ENCODE measurements at places on chromosomes 7 and 10.
A peak's percentile ranks its signal among the peaks of the same experiment; 100 is the strongest.

DNA sequence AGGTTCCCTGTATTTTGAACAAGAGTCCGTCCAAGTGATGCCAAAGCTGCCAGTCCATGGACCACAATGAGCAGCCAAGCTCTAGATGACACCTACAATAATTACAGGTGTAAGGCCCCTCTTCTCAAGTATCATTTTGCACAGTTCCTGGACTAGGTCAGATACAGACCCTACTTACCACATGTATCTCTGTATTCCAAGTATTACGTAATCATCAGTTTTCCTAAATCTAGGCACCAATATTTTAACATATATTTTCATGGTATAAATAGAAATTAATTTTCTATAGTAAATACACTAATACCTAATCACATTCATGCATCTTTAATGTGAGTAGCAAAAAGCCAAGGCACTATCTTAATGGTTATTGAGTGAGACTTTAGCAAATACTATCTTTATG lies 157.0 kb upstream of the PRSS1 start:
- no peak for DNase-seq

- no peak for DNase-seq
Measured at GRCh38 chr7:87598234-87599009, 2.3 kb downstream of the ABCB1 start.

- DNase-seq, result no peak
Measured at GRCh38 chr7:133376514-133376913, 123.6 kb downstream of the EXOC4 start.

DNA sequence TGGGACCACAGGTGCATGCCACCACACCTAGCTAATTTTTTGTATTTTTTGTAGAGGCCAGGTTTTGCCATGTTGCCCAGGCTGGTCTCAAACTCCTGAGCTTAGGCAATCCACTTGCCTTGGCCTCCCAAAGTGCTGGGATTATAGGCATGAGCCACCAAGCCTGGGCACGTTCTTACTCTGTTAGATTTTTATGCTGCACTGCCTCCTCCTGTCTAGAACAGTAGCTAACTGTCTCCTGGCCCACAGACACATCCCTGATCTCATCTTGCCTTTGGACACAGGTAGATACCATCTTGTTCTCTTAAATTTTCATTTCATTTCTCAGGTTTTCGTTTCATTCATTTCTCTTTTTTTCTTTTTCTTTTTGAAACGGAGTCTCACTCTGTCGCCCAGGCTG lies 41.1 kb downstream of the BLVRA start:
- DNase-seq, result no peak

DNA sequence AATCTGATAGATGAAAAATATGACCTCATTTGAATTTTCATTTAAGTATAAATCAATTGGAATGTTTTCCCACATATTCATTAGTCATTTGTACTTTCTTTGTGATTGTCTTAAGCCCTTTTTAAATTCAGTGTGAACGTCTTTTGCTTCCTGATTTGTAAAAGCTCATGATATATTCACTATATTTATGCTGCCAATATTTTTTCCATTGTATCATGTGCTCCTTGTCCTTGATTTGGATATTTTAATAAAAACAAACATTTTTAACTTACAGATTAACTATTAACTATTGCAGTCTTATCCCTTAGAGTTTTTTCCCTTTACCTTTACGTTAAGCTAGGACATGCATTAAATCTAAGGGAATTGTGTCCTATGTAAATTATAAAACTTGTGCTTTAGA lies 157.7 kb downstream of the ADAM12 start:
- no peak for DNase-seq

- DNase-seq, result peak; percentile 29
Measured at GRCh38 chr7:94335586-94335985, 59.1 kb upstream of the COL1A2 start.

- peak; percentile 25 for DNase-seq
Measured at GRCh38 chr10:94439275-94439861, 37.0 kb downstream of the TBC1D12 start.

DNA sequence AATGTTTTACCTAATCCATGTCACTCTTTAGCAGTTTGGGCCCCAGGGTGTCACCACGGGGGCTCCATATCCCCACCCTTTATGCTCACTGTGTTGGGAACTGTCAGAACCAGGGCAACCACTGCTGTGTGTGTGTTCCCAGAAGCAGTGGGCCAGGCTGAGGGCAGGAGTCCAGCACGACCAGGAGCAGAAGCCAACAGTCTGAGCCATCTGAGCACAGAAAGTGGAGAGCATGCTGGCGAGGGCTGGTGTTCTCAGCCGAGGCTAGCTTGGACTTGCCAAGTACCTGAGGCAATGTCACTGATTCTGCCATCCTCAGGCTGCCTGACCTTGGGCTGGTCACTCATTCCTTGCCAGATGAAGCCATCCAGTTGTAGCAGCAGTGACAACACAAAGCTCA lies 285.0 kb downstream of the BMPER start:
- DNase-seq, result no peak

- DNase-seq, result no peak
Measured at GRCh38 chr10:37146443-37146842, 21.0 kb downstream of the ANKRD30A start.

DNA sequence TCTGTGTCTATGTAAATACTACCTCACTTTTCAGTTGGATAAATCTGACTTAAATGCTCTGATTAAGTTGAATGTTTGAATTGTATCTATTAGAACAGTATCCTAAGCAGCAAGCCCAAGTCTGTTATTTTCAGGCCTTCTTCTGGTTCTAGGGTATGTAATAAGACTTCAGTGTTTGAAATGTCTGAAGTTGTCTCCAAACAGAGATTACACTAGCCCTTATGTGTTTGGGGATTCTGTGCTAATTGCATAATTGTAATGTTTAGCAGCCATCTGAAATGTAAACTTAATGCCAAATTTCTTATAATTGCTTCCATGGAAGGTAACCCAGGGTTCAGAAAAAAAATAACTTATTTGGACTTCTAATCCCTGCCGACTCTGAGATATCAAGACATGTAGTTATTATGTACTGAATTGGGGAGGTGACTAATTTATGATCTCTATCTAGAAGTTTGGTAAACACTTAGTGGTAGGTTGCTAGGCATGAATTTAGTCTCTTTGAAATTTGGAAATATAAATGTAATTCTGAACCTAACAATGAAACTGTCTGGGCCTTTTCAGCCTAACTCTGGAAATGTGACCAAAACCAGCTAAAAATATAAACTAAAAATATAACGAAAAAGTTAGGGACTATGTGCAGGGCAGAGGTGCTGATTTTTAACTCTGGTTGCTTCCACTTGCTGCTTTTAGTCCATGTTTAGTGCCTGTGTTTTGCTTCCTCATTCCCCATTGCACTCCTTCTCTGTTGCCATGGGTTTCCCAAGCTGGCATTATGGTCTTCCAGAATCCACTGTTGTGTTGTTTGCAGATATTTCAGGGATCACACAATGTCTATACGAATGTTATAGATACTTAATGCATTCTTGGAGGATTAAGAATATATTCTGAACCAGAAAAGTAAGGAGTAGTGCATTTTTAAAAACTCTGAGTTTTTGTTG lies 54.8 kb downstream of the MCU start:
- peak; percentile 14 for DNase-seq

DNA sequence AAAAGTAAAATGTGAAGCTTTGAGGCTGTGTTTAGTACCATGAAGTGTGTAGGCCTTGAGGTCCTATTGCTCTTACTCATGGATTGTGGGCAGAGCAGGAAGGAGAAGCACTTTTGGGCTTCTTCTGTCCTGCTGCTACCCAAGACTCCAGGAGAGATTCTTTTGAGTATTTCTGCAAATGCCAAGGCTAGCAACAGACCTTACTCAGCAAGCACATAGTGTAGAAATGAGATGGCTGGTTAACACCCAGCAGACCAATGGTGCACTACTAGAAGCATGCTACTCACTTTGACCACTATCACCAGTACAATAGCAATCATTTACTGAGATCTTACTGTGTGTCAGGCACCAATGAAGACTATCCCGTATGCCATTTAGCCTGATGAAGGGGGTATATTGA lies 3.2 kb downstream of the PLPP4 start:
- DNase-seq, result no peak

- no peak for DNase-seq
Measured at GRCh38 chr7:43458330-43459018, 124.4 kb upstream of the STK17A start.

GRCh38 chr7:12410523-12410922 lies 6.9 kb upstream of the VWDE start:
- DNase-seq, result no peak

- DNase-seq, result no peak
Measured at GRCh38 chr10:71287456-71287855, 31.6 kb upstream of the SLC29A3 start.

GRCh38 chr10:28298951-28299350 lies 3.9 kb downstream of the MPP7 start:
- no peak for DNase-seq

DNA sequence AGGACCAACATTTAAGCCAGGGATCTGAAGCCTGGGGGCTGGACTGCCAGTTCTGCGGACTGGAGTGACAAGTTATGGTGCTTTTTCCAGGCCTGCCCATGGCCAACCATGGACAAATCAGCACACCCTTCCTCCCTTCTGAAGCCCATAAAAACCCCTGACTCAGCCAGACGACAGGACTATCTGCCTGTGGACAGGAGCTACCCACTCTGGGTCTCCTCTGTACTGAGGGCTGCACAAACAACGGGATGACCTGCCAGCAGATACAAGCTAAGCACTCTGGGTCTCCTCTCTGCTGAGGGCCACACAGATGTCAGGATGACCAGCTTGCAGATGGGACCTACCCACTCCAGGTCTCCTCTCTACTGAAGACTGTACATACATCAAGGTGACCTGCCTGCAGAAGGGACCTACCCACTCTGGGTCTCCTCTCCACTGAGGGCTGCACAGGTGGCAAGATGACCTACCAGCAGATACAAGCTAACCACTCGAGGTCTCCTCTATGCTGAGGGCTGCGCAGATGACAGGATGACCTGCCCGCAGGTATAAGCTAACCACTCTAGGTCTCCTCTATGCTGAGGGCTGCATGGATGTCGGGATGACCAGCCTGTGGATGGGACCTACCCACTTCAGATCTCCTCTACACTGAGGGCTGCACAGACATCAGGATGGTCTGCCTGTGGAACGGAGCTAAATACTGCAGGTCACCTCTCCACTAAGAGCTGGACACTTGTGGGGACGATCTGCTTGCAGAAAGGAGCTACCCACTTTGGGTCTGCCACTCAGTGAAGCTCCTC lies 110.1 kb upstream of the GPR22 start:
- no peak for DNase-seq

DNA sequence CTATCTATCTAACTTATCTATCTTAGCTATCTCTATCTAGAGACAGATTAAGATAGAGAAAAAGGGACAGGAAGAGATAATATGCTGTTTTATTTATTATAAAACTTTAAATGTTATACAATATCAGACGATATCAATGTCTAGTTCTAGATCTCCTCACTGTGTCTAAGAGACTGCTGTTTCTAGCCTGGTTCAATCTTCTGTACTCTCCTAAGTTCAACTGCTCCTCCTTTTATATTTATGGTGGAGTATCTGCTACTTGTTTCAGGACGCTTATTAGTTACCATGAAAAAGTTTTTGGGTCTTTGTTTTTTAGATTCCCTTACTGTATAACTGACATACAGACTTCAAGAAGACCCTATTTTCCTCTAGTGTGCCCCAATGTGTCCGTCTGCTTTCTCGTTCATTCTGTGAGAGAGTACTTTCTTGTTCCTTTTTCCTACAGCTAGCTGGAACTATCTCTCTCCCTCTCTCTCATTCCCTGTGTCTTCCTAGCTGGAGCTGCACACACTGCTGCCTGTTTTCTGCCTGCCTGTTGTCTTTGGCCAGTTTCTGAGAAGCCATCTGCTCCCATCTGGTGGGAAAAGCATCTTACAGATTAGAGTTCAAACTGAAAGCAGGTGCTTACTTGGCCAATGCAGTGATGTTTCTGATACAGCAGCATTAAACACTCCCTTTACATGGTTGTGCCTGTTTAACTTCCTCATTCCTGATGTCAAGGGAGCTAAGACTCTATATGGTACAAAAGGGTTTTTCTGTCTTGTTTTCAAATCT lies 49.4 kb upstream of the ARL4A start:
- DNase-seq, result no peak

DNA sequence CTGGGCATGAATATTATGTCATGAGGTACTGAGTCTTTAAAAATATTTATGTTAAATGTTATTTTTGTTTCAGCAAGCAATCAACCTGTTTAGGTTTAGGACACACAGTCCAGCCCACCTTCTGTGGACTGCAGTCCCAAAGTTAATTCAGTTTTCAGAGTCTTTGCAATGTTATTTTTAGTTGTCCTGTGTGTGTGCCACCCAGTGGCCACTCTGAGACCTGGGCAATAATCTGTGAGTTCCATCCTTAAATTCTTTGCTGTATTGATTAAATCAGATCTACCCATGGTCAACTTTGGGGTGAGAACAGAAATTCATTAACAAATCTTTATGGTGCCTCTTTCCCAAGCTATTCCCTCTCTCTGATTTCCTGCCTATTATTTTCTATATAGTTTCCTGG lies 415.1 kb downstream of the CCSER2 start:
- DNase-seq, result no peak

- peak; percentile 70 for DNase-seq
Measured at GRCh38 chr10:49115015-49115795, at the start of gene VSTM4. VSTM4 (minus strand) TSS chr10:49115522; CDS start chr10:49115485, 37 bp downstream.

GRCh38 chr7:4840079-4840501 lies 21.7 kb downstream of the PAPOLB start:
- no peak for DNase-seq

DNA sequence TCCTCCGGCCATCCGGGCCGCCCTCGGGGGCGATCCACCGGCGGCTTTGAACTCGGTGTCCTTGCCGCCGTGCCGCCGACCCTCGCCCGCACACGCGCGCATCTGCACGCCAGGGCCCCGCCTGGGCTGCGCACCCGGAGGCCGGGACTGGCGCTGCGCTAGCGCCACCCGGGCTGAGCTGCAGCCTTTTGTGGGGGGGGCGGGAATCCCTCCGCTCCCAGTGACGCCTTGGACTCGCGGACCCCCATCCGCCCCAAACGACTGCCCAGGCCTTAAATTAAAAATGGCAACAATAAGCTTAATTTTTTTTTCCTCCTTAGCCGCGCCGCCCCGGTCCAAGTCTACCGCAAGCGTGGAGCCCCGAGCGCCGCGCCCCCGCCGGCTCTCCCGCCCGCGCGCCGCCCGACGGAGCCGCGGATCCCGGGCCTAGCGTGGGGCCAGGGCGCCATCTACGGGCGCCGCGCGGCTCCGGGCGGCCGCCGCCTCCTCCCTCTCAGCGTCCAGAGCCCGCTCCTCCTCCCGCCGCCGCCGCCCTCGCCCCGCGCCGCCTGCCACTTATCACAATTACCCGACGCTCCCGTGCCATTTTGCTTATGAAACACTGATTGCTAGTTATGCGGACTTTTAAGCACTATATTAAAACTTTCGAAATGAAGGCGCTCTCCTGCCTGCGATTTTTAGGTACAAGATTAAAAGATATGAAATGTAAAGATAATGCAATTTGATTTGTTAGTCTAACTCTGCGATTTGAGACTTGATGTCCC lies 7.5 kb upstream of the EBF3 start:
- peak; percentile 89 for DNase-seq

- DNase-seq, result no peak
Measured at GRCh38 chr7:45237788-45238461, 80.3 kb downstream of the RAMP3 start.

GRCh38 chr7:129161524-129162225 lies 17.2 kb downstream of the TSPAN33 start:
- no peak for DNase-seq

GRCh38 chr10:4191894-4192293 lies 406.9 kb upstream of the KLF6 start:
- DNase-seq, result no peak
